HS-27A (cell line): ENCODE measurements at places on chromosomes 6 and 20.

- DNase-seq = no peak
Observed at GRCh38 chr20:46137816-46138215, 19.7 kb downstream of the CD40 start.

DNA sequence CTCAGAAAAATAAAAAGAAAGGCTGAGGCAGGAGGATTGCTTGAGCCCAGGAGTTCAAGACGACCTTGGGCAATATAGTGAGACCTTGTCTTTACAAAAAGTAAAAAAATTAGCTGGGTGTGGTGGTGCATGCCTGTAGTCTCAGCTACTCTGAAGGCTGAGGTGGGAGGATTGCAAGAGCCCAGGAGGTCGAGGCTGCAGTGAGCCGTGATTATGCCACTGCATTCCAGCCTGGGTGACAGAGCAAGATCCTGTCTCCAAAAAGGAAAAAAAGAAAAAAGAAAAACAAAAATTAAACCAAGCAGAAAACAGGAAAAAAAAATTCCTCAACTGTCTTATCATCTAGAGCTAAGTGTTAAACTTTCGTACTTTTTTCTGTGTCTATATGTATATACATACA is 12.4 kb upstream of the SRSF3 start:
- DNase-seq = no peak

DNA sequence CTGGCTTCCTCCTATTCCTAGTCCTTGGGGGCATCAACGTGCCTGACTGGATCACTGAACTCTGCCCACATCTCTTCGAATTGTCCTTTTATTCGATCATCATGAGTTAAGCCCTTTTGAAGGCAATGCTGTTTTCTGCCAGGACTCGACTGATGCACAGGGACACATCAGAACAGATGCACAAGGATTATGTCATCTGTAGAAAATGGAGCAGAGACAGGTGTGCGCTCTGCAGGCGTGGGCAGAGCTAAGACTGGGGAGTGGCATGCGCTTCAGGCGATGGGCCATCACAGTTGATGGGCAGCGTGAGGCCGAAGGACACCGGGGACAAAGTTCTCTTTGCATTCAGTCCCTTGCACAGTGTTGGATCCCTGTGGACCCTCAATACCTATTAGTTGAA is 13.1 kb downstream of the GABRR1 start:
- no peak for DNase-seq

GRCh38 chr20:48214601-48215000 is 429.3 kb upstream of the SULF2 start:
- DNase-seq = no peak

DNA sequence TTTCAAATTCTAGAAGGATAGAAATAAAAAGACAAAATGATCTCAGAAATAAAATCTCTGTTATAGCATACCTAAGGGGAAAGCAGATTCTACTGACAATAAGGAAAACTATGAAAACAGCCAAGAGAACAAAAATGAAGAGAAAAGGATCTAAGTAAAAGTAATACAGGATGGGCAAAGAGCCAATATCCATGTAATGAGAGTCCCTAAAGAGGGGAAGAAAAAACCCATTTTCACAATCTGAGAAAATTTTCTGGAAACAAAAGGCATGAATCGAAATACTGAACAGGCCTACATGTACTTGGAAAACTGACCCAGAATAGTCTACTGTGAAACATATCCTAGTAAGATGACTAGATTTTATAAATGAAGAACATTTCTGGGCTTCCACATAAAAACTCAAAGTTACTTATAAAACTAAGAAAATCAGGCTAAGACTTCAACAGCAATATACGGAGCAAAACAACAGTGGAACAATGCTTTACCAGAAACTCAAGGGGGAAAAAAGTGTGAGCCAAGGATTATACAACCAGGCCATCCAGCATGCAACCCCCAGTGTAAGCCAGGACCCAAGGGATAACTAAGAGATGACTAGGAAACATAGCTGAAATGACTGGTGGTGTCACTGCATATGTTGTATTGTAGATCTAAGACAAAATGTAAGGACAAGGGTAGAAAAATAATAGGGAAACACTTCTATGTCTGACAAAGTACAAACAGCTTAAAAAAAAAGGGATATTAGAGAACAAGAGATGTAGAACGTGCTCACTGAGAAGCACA is 10.2 kb downstream of the NAPB start:
- DNase-seq = no peak

- no peak for DNase-seq
Observed at GRCh38 chr20:33507461-33507860, 17.6 kb downstream of the CBFA2T2 start.

DNA sequence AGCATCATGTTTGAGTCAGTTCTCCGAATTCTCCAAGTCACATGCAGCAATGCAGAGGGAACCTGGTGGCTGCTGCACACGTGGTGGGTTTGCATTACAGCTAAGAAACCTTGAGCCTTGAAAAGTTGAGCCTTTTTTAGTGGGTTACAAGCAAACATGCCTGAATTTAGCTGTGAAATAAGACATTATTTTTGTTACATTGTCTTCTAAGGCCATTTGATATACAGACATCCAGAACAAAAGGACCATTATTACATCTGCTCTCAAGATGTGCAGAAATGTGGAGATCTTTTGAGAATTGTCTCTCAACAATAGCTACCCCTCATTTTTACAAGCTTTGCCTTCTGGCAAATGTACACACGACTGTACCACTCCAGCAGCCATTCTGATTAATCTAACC is 720.5 kb upstream of the SLC35B3 start:
- no peak for DNase-seq

DNA sequence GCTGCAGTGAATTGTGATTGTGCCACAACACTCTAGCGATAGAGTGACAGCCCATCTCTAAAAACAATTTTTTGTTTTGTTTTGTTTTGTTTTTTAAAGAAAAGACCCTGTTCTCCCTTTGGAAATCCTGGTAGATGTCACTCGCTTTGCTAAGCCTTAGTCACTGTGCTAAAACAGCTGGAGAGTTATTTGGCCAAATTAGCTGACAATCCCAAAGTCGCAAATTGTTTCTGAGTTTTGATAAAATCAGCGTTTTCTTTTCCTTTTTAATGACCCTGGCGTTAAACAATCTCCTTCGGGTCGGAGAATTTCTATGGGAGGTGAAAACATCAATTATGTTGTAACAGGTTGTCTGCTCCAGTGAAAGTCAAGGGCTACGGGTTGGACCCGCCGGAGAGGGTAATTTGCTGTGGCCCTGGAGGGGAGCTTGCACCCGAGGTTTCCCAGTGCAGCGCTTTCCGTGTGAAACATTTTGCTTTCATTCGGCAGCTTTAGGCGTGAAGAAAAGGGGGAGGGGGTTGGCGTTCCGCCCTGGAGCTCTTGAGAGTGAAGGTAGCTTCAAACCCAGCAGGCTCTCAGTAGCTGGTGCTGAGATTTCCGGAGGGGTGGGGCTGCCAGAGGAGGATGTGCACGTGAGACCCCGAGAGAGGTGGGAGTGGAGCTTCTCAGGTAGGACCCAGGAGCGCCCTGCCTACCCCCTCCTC is 296.6 kb downstream of the PHACTR1 start:
- DNase-seq = no peak

DNA sequence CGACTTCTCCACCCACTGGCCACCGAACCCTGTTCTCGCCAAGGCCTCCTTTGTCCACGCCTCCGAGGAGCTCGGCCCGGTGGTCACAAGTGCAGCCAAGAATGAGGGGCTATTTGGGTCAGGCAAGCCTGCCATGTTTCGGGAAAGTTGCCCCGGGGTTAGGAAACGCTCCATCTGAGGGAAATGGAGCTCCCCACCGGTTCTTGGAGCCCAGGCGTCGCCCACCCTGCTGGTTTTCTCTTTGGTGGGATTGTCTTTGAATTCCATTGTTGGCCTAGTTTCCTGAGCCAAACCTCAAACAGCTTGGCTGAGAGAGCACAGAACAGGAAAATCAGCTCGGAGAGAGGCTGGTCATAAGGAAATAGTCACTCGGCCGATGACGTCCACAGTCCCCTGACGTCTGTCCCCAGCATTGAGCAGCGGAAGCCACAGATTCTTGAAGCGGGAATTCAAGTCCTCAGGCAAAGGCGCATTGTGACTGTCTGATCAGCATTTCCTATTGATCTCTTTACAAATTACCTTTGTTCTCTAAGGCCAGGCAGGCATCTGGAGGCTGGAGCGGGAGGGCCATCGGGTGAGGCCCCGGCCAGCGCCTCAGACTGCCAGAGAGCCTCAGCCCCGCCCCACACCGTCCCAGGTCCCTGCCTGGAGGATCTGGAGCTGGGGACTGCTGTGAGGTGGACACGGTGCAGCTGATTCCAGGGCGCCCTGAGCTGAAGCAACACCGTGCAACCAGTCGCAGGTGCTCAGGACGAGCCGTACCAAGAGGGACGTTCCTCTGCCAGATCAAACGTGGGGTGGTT is 138.6 kb downstream of the DLL1 start:
- DNase-seq = no peak

- DNase-seq = no peak
Observed at GRCh38 chr20:50799176-50799889, 4.5 kb downstream of the BCAS4 start.

- DNase-seq = no peak
Observed at GRCh38 chr20:49657118-49657901, 56.4 kb downstream of the B4GALT5 start.

DNA sequence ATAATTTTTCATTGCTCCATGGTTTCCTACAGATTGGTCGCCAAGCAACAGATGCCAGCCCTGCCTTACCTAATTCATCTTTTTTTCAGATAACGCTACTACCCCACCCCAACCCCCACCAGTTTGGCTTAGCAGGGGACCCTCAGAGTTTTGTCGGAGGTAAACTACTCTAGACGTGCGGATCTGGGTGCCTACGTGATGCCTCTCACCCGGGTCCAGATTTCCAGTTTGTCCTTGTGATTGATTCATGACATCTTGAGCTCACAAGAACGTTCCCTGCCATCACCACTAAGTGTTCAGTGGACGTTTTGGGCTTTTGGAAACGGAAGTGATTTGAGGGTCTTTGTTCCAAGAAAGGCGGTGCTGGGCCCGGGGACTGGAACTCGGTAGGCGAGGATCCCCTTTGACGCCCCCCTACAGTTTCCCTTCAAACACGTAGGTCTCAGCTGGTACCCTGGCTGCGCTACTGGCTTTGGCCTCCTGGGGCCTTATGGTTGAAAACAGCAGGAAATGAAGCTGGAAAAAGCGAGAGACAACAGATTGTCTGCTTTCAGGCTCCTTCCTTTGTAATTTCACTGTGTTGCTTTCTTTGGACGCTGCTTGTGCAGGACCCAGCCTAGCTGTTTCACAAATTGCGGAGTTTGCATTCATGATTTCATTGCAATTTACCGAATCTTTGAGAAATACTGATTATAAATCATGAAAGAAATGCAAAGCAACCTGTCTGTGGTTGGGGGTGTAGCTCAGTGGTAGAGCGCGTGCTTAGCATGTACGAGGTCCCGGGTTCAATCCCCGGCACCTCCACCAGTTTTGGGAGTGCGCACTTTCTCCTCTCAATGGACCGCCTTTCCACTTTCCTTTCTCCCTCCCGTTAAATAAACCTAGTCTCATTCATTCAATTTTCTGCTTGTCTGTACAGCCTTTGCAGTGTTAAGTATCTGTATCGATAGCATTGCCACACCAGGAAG is 81.0 kb downstream of the GPX5 start:
- peak; percentile 77 for DNase-seq

- DNase-seq = peak; percentile 53
Observed at GRCh38 chr6:25010902-25011625, 75.3 kb upstream of the RIPOR2 start.

DNA sequence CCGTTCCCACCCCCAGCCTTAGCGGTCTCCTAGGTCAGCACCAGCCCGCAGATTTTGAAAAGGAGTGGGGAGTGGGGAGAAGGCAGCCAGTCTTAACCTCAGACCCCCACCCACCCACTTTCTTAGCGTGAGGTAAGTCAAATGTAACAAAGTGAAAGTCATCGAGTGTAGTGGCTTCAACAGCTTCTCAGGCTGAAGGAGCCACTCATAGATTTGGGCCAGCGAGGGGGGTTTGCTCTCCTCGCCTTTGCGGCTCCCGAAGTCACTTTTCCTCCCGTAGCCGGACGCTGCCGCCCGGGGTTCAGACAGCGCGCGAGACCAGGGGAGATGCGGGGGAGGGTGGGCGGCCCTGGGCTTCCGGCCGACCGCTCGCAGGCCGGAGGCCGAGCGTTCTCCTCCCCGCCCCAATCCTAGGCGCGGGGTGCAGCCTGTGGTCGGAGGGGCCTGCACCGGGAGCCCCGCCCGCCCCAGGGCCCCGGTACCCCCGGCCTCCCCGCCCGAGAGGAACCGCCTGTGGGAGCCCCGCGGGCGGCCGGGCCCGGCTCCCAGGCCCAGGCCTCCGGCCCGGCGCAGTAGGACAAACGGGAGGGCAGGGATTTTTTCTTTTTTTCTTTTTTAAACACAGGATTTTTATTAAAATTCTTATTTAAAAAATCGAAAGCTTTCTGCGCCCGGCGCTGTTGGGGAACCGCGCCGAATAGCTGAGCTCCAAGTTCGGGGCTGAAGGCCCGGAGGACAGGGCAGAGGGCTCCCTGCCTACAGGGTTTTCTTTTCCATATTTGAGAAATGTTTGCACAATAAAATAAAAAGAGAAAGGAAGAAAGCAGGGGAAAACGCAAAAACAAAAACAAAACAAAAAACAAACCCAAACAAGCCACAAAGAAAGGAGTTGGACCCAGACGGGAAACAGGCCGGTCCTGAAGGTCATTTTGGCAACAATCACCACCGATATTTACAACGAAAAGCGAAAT is 3.2 kb downstream of the NKX2-2 start:
- no peak for DNase-seq

GRCh38 chr6:76792394-76792793 is 670.9 kb downstream of the HTR1B start:
- DNase-seq = peak; percentile 9

GRCh38 chr6:18444111-18444510 is 57.0 kb downstream of the RNF144B start:
- no peak for DNase-seq

DNA sequence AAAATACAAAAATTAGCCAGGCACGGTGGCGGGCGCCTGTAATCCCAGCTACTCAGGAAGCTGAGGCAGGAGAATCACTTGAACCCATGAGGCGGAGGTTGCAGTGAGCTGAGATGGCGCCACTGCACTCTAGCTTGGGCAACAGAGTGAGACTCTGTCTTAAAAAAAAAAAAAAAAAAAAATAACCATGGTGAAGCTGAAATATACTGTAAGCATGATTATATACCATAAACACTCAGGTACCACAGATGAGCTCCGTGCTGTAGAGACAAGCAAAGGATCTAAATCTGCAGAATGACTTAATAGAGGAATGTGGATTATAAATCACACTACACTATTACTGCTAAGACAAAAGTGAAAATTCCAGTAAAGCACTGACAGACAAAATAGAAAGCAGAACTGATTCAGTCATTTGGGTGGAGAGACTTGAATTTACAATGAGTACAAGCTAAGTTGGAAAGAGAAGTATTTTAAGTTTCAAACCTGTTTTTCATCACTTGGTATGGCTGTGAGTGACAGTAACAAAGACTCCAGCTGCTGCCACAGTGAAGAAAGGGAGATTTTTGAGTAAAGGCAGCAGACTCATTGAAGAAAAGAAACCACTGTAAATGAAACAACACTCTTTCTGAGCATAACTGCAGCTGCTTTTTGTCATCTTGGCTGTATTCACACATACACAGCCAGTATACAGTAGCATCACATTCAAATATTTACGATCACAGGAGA is 322.1 kb downstream of the RNGTT start:
- DNase-seq = no peak
